ENCODE measurements at places on chromosomes 11 and 22.

- DNase-seq, result no peak
Observed at GRCh38 chr11:83471831-83472727, 185.9 kb upstream of the CCDC90B start.

DNA sequence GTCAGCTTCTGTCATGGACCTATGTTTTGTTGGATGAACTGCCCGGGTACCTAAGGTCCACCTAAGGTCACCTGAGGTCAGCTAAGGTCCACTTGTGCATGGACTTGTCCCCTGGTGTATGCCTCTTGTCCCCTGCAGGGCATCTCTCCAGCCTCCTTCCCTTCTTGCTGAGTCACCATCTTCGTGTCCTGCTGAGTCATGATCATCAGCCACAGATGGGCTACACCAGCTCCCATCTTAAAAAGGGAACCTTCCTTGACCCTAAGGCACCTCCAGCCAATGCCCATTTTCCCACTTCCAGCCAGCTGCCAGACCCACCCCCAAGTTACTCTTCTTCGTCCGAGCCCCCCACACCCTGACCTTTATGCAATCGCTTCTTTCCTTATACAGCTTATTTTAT, 544.9 kb downstream of the TBC1D22A start:
- DNase-seq, result no peak

- DNase-seq, result no peak
Observed at GRCh38 chr11:2737866-2738265, 38.1 kb upstream of the KCNQ1OT1 start.

DNA sequence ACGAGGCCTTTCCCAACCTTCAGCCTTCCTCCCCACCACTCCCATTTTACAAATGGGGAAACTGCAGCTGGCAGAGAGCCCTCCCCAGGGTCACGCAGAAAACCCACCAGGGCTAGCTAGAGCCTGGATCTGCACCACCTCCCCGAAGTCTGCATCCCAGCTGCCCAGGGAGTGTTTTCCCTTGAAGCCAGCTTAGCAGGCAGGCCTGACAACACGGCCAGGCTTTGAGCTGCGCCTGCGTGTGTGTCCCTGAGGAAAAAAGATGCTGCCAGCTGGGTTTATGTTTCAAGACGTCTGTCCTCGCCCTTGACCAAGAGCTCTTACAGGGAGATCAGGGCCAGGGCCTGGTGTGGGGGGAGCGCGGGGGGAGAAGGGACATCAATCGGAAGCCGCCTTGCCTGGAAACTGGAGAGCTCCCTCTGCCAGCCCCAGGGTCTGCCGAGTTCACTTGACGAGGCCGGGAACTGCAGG, 20.3 kb downstream of the WNT11 start:
- DNase-seq, result no peak

GRCh38 chr11:58513747-58514367, 6.0 kb upstream of the OR5B21 start:
- no peak for DNase-seq

GRCh38 chr11:75557666-75558494, 4.2 kb upstream of the SERPINH1 start:
- DNase-seq, result no peak

DNA sequence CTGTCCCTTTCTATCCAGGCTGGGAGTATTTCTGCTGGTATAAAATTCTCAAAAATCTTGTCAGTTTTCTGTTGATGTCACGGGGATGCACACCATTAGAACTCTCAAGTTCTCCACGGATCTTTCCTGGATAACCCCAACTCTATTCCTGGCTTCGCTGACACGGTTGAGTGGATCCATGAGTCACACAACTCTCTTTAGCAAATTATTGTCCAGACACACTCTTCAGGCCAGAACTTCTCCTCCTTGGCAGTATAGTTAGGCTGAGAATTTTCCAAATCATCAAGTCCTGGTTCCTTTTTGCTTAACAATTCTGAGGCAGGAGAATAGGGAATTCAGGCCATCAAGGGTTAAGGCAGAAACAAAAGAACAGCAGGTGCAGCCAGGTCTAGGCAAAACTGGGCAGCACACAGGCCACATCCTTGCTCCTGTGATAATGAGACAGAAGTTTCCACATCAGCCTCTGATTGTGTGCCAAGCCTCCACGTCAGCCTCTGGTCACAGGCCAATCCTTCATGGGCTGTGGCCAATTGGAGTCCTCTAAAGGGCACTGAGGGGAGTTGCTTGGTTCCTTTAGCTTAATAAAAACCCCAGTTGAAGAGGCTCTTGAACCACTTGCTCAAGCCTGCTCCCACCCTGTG, 5.7 kb upstream of the ACAT1 start:
- no peak for DNase-seq
